GM23248 (cell line): ENCODE measurements at places on chromosomes 3 and 15. TPM values are rescaled to one million over a fixed set of nuclear protein-coding genes. Genes with fewer than 3 reads are reported as not detected.

The INKA1 gene
- 7.2 and 7.9 TPM in 2 replicates for polyA plus RNA-seq

The LNP1 gene
- polyA plus RNA-seq: 1.2 and 1.3 TPM in 2 replicates

- DNase-seq: no peak
These were observed 46.6 kb downstream of the FBLN2 start for GRCh38 chr3:13595485-13595884.

- DNase-seq: no peak
These were observed 8.4 kb downstream of the DUOX2 start for GRCh38 chr15:45105586-45105985.

The MFAP1 gene
- polyA plus RNA-seq: 30.2 and 33.1 TPM in 2 replicates

DNA sequence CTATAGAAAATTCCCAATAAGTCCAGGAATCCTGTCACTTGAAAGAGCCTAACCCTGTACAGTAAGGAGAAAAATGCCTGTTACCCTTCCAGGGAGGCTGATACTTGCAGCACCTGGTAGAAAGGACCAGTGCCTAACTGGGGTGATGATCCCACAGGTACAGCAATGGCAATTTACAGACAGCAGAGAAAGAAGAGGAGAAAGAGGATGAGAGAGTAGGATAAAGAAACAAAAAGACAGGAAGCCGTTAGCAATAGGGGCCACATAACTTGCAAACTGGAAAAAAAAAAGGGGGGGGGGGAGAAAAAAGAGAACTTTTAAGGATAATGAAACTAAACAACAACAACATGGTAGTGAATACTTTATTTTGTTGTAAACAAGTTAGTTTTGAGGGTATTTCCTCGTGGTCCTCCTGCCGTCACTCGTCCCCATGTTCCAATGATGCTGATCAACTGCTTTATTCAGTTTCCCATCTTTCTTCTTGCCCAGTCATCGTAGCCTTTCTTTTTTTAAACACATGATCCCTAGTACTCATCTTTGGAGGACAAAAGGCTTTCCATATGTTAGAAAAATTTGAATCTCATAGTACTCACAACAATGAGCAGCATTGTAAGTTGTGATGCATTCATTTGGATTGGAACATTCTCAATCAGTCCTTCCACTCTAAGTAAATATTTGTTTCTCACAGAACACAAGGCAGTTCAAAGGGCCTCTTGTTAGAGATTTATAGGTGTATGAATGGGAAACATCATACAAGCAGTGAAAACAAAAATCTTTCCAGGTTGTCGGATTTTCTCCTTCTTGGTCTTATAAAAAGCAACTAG, 8.6 kb downstream of the TM4SF1 start:
- DNase-seq: no peak
